Mucosa of descending colon (tissue), 3 donors: ENCODE measurements at places on chromosomes 3 and 15. TPM values are rescaled to one million over a fixed set of nuclear protein-coding genes. Genes with fewer than 3 reads are reported as not detected.

ACOX2 gene
- total RNA-seq, result 34.8 TPM

SAMMSON gene
- not detected for total RNA-seq

ESYT3 gene
- total RNA-seq, result 15.1 TPM

SH2D7 gene
- 1.9 TPM for total RNA-seq

TMEM266 gene
- 0.12 TPM for total RNA-seq

WDR82 gene
- total RNA-seq, result 83.1 TPM

ANO10 gene
- 64.1 TPM for total RNA-seq

CCR8 gene
- total RNA-seq, result 0.36 TPM

LRRC2 gene
- total RNA-seq, result 2.8 TPM
